Activated naive CD8-positive, alpha-beta T cell treated with anti-CD3 and anti-CD28 coated beads, Interleukin-2, amount 50 U/mL, for 16 hours (primary cell): ENCODE measurements at places on chromosomes 4 and X.

- DNase-seq, result no peak
These were observed 2.9 kb downstream of the MSL3 start for GRCh38 chrX:11760958-11761357.

DNA sequence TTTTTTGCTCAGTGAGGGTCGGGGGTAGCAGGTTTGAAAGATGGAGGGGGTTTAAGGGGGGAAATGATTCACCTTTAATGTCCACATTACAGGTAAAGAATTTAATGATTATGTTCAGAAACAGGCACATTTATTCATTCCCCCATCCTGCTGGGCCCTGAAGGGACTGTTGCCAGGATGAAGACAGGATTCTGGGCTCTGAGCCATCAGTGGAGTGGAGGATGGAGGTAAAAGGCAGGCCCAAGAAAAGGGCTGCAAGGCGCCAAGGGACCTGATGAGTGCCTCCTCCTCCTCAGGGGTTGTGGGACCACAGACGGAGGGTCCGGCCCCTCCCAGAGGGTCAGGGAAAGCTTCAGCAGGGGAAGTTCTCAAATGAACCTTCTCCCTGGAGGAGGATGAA is 40.4 kb upstream of the PROM1 start:
- DNase-seq, result no peak

DNA sequence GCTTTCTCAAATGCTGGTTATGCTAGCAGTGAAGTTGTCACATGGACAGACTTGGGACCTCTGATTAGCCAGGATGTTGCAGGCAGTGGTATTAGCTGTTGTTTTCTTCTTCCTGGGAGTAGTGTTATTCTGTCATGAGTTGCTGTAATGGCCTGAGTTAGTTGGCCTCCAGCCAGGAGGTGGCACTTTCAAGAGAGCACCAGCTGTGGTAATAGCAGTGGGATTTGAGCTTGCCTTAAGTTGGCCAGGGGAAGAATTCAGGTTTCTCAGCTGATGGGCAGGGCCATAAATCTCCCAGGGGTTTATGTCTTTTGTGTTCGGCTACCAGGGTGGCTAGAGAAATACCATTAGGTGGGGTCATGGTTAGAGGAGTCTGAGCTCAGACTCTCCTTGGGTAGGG is 132.6 kb downstream of the GLUD2 start:
- DNase-seq, result no peak

- no peak for DNase-seq
These were observed 35.5 kb downstream of the HELT start for GRCh38 chr4:185053746-185054145.

DNA sequence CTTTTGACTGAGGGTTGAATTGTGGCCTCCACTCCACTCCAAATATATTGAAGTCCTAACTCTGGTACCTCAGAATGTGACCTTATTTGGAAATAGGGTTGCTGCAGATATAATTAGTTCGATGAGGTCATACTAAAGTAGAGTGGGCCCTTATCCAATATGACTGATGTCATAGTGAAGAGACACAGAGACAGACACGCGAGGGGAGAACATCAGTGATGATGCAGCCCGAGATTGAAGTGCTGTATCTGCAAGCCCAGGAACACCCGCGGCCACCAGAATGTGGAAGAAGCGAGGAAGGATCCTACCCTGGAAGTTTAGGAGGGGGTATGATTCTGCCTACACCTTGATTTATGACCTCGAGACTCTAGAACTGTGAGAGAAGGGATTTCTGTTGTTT is 279.0 kb downstream of the ANKRD50 start:
- no peak for DNase-seq

GRCh38 chr4:127416115-127416514 is 216.6 kb upstream of the INTU start:
- DNase-seq, result no peak

GRCh38 chr4:10743357-10743756 is 58.8 kb upstream of the CLNK start:
- no peak for DNase-seq

DNA sequence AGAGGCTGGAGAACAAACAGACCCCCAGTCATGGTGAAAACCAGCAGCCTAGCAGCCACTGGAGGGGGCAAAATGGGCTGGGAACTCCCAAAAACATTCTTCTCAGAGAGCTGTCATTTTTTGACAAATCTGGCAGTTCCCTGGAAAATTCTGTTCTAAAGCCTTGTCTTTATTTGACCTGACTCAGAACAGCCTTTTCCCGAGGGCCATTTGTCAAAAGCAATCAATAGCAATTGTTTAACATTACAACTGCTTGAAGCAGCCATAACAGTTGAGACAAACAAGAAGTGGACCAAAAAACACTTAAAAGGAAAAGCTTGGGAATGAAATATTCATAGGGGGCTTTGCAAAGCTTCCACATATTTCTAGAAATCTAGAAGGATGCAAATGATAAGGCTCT is 39.6 kb downstream of the SOWAHB start:
- DNase-seq, result no peak

DNA sequence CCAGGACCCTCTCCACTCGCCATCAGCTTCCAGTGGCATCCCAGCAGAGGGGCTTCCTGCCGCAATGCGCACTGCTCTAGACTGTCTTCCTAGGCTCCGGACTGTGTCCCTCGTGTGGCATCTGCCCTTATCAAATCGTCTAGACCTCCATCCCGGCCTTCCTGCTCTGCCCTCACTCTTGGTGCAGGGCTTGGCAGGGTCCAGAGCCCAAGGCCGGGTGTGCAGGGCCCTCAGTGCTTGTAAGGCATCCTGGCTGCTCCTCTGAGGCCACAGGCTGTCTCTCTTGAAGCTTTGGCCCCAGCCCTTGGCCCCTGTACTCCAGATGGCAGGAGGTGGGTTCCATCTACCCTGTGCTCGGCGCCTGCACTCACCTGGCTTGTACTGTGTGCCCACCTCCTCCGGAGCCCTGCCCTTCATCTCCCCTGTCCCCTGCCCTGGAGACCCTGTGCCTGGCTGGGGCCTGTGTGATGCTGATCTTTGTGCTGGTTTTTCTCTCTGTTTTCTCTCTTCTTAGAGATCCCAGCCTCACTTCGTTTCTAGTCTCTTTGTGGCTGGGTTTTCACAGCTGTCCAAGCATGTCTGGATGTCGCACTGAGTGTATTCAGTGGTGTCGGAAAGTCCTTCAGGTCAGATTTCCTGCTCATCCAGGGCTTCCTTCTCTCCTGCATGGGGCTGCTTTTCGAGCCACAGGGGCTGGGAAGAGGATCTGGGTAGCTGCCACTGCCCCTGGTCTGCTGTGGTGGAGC is 3.7 kb upstream of the TREX2 start:
- no peak for DNase-seq

GRCh38 chr4:100539706-100540105 is 21.9 kb upstream of the EMCN start:
- DNase-seq, result no peak

DNA sequence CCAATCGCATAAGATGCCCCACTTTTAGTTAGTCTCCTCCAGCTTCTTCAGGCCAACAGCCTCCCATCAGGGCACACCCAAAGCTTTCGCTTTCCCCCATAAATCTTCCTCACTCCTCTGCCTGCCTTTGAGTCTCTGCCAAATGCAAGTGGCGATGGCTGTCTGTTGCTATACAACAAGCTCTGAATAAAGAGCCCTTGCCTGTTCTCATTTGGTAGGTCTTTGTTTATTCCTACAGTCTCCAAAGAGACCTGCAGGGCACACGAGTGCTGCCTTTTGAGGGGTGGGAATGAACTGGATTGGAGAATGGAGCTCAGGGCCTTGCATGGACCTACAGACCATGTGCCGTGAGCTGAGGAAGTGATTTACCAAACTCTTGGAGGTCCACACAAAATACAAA is 52.2 kb upstream of the SOD3 start:
- no peak for DNase-seq

DNA sequence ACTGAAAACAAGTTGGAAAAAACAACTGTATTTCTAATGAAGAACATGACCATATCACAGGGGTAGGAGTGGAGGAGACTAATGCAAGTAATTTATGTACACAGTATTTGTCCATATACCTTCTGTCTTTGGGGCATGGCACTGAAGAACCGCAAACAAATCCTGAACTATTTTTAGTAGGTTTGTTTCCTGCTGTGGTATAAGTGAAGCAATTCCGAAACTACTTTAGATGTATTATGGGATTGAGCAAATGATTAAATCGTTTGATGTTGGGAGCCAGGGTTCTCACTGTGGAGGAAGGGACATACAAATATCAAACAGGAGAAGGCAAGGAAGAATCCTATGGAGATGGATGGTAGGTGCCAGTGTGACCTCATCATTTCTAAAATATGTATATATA is 18.9 kb upstream of the SH3KBP1 start:
- no peak for DNase-seq

GRCh38 chr4:168871632-168872031 is 138.4 kb downstream of the CBR4 start:
- DNase-seq, result no peak

- no peak for DNase-seq
These were observed 6.5 kb downstream of the TIFA start for GRCh38 chr4:112279025-112279881.

DNA sequence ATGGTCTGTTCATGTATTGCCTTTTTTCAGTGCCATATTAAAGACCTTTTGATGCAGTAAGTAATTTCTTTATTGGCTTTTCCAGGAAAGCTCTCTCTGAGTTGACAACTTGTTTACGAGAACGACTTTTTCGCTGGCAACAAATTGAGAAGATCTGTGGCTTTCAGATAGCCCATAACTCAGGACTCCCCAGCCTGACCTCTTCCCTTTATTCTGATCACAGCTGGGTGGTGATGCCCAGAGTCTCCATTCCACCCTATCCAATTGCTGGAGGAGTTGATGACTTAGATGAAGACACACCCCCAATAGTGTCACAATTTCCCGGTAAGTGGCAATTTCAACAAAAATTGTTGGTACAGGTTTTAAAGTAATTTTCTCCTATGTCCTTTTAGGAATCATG is 148.0 kb downstream of the STIM2 start:
- DNase-seq, result no peak

DNA sequence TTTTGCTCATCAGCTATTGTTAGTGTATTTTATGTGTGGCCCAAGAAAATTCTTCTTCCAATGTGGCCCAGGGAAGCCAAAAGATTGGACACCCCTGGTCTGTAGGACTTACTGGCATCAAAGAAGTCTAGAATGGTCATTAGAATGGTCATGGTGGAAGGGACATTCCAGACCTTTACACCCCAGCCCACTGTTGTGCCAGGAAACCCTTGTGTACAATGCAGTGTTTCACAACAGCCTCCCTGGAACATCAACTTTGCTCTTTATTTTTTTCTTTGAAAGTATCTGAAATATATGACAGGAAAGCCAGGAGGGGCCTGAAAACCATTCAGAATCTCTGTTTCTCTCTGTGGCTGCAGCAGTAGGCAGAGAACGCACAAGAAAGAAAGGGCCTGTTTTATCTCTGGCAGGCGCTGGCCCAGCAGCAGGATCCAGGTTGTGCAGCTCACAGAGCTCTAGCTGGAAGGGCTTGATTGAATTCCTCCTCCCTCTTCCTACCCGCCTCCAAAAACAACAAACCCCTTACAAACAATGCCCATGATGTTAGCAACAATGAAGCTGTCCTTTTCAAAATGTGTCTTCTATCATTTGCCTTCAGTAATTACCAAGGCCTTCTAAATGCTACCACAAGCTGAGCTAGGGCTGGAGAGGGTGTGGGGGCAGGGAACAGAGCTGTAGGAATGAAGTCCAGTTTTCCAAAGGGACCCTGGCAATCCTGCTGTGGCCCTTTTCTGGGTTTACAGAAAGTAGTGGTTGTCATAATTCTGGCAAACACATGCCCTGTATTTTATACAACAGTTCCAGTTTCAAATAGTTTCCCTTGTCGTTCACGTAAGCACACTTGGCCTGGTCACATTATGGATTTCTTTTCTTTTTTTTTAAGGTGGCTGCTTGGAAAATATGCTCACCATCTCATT is 32.3 kb upstream of the TFDP3 start:
- DNase-seq, result no peak

DNA sequence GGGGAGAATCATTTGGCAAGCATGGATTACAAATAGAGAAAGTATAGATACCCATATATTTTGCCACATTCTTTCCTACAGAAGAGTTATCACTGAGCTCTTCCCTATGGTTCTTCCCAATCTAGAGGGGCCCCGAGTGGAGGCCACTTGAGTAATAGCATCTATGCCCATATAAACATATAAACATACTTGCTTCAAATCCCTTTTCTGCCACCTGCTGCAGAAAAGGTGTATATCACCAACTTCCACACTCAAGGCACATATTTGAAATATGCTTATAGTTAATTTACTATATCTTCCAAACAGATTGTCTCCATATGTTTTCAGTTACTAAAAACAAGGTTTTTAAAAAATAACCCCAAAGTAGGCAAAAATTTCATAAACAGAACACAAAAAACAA is 642.8 kb upstream of the DIPK2B start:
- no peak for DNase-seq

DNA sequence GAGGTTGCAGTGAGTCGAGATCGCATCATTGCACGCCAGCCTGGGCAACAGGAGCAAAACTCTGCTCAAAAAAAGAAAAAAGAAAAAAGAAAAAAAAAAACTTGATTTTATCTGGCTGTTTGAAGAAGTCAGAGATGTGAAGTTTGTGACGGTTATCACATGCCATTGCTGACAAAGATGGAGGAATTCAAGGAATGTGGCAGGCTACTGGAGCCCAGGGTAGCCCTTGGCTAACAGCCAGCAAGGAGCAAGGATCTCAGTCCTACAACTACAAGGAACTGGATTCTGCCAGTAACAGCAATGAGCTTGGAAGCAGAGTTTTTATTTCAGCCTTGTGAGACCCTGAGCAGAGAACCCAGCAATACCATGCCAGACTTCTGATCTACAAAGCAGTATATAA is 24.3 kb upstream of the TET2 start:
- DNase-seq, result no peak

- DNase-seq, result no peak
These were observed 765 bp upstream of the DGKK start for GRCh38 chrX:50471390-50471789.

GRCh38 chrX:2693113-2694002 is 2.3 kb downstream of the CD99 start:
- no peak for DNase-seq
